Aorta (tissue), 5 donors: ENCODE measurements at places on chromosomes 6 and 20. TPM values are rescaled to one million over a fixed set of nuclear protein-coding genes. Genes with fewer than 3 reads are reported as not detected.

GRCh38 chr6:35719404-35719829, 17.4 kb upstream of the ARMC12 start:
- no peaks in the 10 kb centered on the region for H3K27me3 ChIP-seq
- H3K4me1 ChIP-seq = no peaks in the 10 kb centered on the region
- no peaks in the 10 kb centered on the region for H3K36me3 ChIP-seq
- no peak overlapping the region for H3K4me3 ChIP-seq

DNA sequence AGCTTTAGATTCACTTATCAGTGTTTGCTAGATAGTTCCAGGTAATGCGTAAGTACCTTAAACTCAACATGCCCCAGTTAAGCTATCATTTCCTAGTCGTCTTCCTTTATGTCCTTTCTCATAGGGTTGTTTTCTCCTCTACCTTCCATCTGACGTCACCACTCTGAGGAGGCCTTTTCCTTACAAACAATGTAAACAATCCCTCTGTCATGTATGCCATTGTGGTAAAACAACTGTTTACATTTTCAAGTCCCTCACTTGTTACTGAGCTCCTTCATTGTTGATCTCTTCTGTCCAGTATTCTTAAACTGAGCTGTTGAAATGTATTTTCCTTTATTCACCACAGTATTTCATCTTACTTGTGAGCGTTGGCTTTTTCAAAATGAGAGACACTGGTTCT, 45.4 kb upstream of the PLCG1 start:
- no peak for DNase-seq
- no peak overlapping the region for H3K4me3 ChIP-seq
- H3K27me3 ChIP-seq = no peaks in the 10 kb centered on the region
- H3K4me1 ChIP-seq = no peaks in the 10 kb centered on the region

GRCh38 chr20:12166053-12166717, 248.5 kb downstream of the BTBD3 start:
- no peaks in the 10 kb centered on the region for H3K27me3 ChIP-seq
- peak; percentile 52 for DNase-seq
- no peak overlapping the region for H3K27ac ChIP-seq
- H3K36me3 ChIP-seq = no peaks in the 10 kb centered on the region

DNA sequence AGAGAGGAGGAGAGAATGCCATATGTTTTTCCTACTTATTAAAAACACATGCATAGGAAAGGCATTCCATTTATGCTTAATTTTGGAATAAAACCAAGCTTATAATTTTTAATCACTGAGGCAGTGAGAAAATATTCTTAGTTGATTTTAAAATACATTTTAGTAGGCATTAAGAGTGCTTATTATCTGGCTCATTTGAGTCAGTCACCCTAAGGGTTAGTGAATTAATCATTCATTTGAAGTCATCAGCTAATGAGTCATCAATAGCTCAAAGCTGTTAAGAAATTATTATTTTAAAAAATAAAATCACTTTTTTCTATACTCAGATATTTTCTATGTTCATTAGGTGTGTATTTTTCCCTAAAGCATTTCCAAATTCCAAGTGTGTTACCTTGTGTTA, 81.6 kb downstream of the TMEM200A start:
- H3K4me1 ChIP-seq = no peaks in the 10 kb centered on the region
- H3K27ac ChIP-seq = no peak overlapping the region
- no peak overlapping the region for H3K4me3 ChIP-seq
- no peaks in the 10 kb centered on the region for H3K36me3 ChIP-seq

The SIM1 gene
- total RNA-seq = 0.10 TPM

The C6orf132 gene
- total RNA-seq = 1.7 TPM

The GTF3C6 gene
- total RNA-seq = 43.0 TPM

The KCNG1 gene
- not detected for total RNA-seq
